ENCODE measurements at places on chromosomes 12 and 14. TPM values are rescaled to one million over a fixed set of nuclear protein-coding genes. Genes with fewer than 3 reads are reported as not detected.

- DNase-seq, result no peak
- H3K4me3 ChIP-seq, result no peak overlapping the region
- H3K27me3 ChIP-seq, result no peaks in the 10 kb centered on the region
Measured at GRCh38 chr12:6786416-6787094, 2.8 kb upstream of the CD4 start.

GRCh38 chr12:96321941-96322340, 78.3 kb downstream of the CDK17 start:
- H3K4me1 ChIP-seq, result no peaks in the 10 kb centered on the region
- no peaks in the 10 kb centered on the region for H3K36me3 ChIP-seq
- no peak overlapping the region for H3K4me3 ChIP-seq
- H3K27ac ChIP-seq, result no peak overlapping the region
- H3K27me3 ChIP-seq, result no peaks in the 10 kb centered on the region

DNA sequence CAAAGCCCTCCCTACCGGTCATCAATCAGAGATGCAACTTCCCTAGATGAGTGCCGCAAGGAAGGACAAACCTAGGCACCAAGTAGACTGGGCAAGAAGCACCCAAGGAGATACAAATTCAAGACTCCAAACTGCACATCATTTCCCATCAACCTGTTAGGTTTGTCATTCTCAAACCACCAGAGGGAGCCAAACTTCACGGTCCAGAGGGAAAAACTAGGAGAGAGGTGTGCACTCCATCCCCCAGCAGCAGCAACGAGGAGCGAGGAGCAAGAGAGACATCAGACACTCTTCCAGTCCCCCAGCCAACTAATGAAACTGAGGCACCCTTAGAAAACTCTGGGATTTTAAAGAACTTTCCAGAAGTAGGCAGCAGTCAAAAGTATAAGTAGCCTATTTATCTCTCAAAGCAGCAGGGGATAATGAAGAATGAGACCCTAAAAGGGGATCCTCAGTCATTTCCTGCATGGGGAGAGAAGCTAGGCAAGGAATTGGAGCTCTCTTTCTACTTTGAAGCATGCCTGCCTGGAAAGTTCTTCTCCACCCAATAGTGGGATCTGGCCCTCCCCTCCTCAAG, 37.0 kb upstream of the NT5DC3 start:
- H3K4me1 ChIP-seq, result peaks cover 4% of the 10 kb centered on the region
- no peak overlapping the region for H3K27ac ChIP-seq

DNA sequence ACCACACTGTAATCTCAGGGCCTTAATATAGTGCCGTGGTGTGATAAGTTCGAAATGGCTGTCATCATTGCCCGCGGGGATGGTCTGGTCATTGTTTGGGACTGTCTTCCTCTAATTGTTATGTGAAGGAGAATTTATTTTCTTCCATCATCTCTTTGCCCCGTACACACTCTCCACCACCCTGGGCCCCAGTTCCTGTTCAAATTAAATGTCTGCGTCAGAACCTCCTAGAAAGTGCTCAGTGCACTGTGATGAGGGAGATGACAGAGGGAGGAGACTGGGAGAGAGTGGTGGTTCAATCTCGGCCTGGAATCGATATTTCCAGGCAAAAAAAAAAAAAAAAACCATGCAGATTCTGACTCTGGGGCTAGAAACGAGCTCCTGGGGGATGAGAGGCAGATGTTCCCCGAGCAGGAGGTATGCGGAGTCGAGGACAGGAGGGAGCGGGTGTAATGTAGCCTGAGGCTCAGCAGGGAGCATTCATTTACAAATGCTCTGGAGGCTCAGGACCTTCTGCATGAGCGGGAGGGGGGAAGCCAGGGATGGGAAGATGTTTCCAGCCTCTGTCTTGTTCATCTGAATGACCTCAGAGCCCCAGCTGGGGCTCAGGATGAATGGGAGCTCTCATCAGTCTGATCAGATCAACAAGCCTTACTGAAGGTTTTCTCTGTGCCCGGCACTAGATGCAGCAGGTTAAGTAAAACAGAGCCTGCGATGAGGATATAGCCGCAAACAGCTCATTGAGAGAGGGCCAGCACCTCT, 219.5 kb downstream of the TBX5 start:
- H3K36me3 ChIP-seq, result no peaks in the 10 kb centered on the region
- DNase-seq, result no peak
- H3K27ac ChIP-seq, result no peak overlapping the region
- H3K27me3 ChIP-seq, result no peaks in the 10 kb centered on the region
- H3K4me3 ChIP-seq, result no peak overlapping the region

- no peak overlapping the region for H3K4me3 ChIP-seq
- H3K27me3 ChIP-seq, result no peaks in the 10 kb centered on the region
- no peaks in the 10 kb centered on the region for H3K4me1 ChIP-seq
- no peak overlapping the region for H3K27ac ChIP-seq
Measured at GRCh38 chr12:29682088-29682487, 101.7 kb downstream of the TMTC1 start.

MIP gene
- not detected for total RNA-seq

GRCh38 chr14:32311294-32312009, 17.6 kb upstream of the AKAP6 start:
- no peaks in the 10 kb centered on the region for H3K4me1 ChIP-seq
- H3K4me3 ChIP-seq, result no peak overlapping the region
- no peak for DNase-seq
- no peak overlapping the region for H3K27ac ChIP-seq

DNA sequence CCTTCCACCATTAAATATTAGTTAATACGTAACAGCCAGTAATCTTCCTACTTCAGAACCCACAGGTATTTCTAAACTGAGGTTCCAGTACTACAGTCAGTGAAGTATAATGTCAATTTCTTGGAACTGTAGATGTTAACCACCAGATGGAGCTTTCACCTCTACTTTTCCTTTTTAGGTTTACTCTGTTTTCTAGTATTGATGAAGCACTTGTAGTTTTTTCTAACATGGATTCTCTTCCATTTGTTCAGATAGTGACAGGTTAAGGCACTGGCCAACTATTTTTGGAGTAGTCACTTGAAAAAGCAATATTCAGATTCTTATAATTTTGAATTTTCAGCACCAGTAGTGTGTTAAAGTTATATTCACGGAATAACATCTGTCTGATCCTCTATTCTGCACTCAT, 4.6 kb upstream of the SEC23A start:
- no peak overlapping the region for H3K4me3 ChIP-seq
- no peaks in the 10 kb centered on the region for H3K36me3 ChIP-seq
- H3K27ac ChIP-seq, result no peak overlapping the region

GRCh38 chr14:44771496-44771895, 190.3 kb downstream of the KLHL28 start:
- no peaks in the 10 kb centered on the region for H3K36me3 ChIP-seq
- no peak overlapping the region for H3K27ac ChIP-seq
- no peaks in the 10 kb centered on the region for H3K4me1 ChIP-seq

- no peaks in the 10 kb centered on the region for H3K36me3 ChIP-seq
- DNase-seq, result no peak
- no peaks in the 10 kb centered on the region for H3K4me1 ChIP-seq
- no peak overlapping the region for H3K4me3 ChIP-seq
- H3K27me3 ChIP-seq, result no peaks in the 10 kb centered on the region
- no peak overlapping the region for H3K27ac ChIP-seq
Measured at GRCh38 chr12:8603856-8604255, 8.8 kb downstream of the AICDA start.

DNA sequence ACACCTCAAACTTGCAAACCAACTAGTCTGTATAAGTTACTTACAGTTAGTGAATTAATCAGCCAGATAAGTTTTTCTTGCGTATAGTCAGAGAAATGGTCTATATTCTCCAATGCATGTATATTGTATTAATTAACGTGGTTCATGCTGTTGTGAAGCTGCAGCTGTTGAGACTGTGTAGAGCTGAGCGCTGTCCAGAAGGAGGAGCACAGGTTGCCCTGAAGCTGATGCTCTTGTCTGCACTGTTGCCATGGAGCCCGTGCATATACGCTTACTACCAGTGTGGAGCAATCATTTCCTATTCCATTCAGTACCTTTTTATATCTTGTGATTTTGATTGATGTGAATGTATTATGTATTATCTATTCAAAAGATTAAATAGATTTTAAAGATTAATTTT, 74.3 kb upstream of the ARID2 start:
- DNase-seq, result no peak
- no peak overlapping the region for H3K4me3 ChIP-seq
- H3K4me1 ChIP-seq, result no peaks in the 10 kb centered on the region
- no peaks in the 10 kb centered on the region for H3K36me3 ChIP-seq

DNA sequence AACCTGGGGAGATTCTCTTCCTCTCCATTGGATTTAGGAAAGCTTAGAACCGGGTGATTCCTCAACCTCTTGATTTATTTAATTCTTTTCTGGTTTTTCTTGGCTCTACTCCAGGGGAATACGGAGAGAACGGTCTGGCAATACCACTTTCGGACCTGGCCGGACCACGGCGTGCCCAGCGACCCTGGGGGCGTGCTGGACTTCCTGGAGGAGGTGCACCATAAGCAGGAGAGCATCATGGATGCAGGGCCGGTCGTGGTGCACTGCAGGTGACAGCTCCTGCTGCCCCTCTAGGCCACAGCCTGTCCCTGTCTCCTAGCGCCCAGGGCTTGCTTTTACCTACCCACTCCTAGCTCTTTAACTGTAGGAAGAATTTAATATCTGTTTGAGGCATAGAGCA, 67.6 kb downstream of the PTPN11 start:
- DNase-seq, result no peak
- no peak overlapping the region for H3K27ac ChIP-seq
- no peak overlapping the region for H3K4me3 ChIP-seq
- H3K4me1 ChIP-seq, result no peaks in the 10 kb centered on the region
- peaks cover 11% of the 10 kb centered on the region for H3K36me3 ChIP-seq
- no peaks in the 10 kb centered on the region for H3K27me3 ChIP-seq

SERPINA1 gene
- total RNA-seq, result 6.0 TPM

DNA sequence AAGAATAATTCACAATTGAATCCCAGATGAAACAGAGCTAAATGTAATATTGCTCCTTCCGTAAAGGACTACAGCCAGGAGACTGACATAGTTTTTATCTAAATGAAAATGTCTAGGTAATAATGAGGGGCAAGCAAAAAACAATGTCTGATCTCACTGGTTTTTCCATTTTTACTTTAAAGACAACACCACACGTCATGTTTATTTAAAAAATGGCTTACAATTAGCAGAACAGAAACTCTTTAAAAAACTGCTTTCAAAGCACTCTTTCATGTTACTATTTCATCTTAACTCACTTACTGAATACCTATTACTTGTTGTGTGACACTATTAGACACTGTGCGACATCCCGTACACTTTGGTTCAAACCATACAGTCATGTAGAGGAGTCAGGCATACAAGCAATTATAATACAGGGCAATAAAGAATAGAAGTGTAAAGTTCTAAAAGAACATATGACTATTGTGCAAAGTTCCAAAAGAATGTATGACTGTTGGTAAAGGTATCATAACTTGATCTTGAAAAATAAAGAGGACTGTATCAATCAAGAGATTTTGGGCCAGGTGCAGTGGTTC, 9.1 kb downstream of the BTBD7 start:
- DNase-seq, result no peak
- H3K36me3 ChIP-seq, result peaks cover 3% of the 10 kb centered on the region
- H3K4me1 ChIP-seq, result no peaks in the 10 kb centered on the region
- no peaks in the 10 kb centered on the region for H3K27me3 ChIP-seq
- no peak overlapping the region for H3K27ac ChIP-seq

EMP1 gene
- 235 TPM for total RNA-seq

DNA sequence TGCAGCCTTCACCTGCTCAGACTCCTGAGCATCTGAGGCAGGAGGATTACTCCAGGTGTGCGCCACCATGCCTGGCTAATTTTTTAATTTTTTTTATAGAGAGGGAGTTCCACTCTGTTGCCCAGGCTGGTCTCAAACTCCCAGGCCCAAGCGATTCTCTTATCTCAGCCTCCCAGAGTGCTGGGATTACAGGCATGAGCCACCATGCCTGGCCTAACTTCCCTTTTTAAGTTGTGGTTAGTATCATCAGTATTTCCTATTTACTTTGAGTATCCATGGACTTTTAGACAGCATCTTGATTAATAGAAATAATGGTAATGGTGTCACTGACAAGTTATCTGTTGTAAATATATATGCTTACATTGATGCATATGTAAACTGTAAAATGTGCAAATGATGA, 116.9 kb downstream of the FGD4 start:
- no peaks in the 10 kb centered on the region for H3K4me1 ChIP-seq
- DNase-seq, result no peak
- no peak overlapping the region for H3K27ac ChIP-seq

GRCh38 chr14:60905923-60906322, 75.0 kb downstream of the TRMT5 start:
- no peak for DNase-seq
- no peaks in the 10 kb centered on the region for H3K36me3 ChIP-seq
- no peaks in the 10 kb centered on the region for H3K27me3 ChIP-seq
- H3K27ac ChIP-seq, result no peak overlapping the region

GRCh38 chr12:112314981-112315380, 67.2 kb downstream of the HECTD4 start:
- H3K27me3 ChIP-seq, result no peaks in the 10 kb centered on the region
- no peak overlapping the region for H3K4me3 ChIP-seq
- no peak overlapping the region for H3K27ac ChIP-seq
- no peak for DNase-seq
- peaks cover 47% of the 10 kb centered on the region for H3K36me3 ChIP-seq

ABCD2 gene
- total RNA-seq, result 8.8 TPM

GRCh38 chr14:86022031-86022629, 492.2 kb downstream of the FLRT2 start:
- no peak overlapping the region for H3K27ac ChIP-seq
- no peak for DNase-seq
- H3K4me1 ChIP-seq, result no peaks in the 10 kb centered on the region
- H3K4me3 ChIP-seq, result no peak overlapping the region
- no peaks in the 10 kb centered on the region for H3K36me3 ChIP-seq

GRCh38 chr12:66080791-66081190, 49.8 kb downstream of the LLPH start:
- H3K27ac ChIP-seq, result no peak overlapping the region
- DNase-seq, result no peak
- no peaks in the 10 kb centered on the region for H3K4me1 ChIP-seq
- no peak overlapping the region for H3K4me3 ChIP-seq
- H3K36me3 ChIP-seq, result no peaks in the 10 kb centered on the region

GRCh38 chr12:14716848-14717444, 20.5 kb upstream of the GUCY2C start:
- no peaks in the 10 kb centered on the region for H3K27me3 ChIP-seq
- DNase-seq, result no peak
- H3K4me3 ChIP-seq, result no peak overlapping the region
- no peaks in the 10 kb centered on the region for H3K4me1 ChIP-seq

GRCh38 chr12:51388069-51388799, 3.0 kb downstream of the GALNT6 start:
- H3K27me3 ChIP-seq, result no peaks in the 10 kb centered on the region
- H3K27ac ChIP-seq, result no peak overlapping the region
- no peaks in the 10 kb centered on the region for H3K36me3 ChIP-seq
- H3K4me3 ChIP-seq, result no peak overlapping the region

DNA sequence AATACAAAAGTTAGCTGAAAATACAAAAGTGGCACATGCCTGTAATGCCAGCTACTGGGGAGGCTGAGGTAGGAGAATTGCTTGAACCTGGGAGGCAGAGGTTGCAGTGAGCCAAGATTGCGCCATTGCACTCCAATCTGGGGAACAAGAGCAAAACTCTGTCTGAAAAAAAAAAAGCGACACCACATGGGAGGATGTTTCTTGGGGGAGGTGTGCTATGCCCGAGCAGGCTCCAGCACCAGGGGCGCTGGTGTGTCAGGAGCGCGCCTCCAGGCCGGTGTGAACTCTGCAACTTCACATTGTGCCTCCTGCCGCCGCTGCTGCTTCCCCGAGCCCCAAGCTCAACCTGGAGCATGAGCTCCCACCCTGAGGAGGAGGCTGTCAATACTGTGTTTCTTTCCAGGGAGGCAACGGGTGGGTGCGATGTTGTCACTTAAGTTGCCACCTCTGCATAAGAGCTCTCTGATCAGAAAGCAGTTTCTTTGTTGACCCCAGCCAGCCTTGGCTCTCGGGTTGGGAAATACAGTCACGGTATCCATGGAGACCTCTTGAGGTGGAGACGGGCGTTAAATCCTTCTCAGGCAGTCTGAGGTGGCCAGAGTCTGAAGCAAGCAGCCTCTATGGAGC, 18.9 kb downstream of the DEGS2 start:
- DNase-seq, result no peak
- H3K4me1 ChIP-seq, result peaks cover 5% of the 10 kb centered on the region
- H3K27ac ChIP-seq, result peak overlapping the region; percentile 67
- peaks cover 74% of the 10 kb centered on the region for H3K36me3 ChIP-seq

Data from tibial nerve (tissue), 4 donors.